ENCODE measurements at places on chromosomes 3 and 15.
A peak's percentile ranks its signal among the peaks of the same experiment; 100 is the strongest.

DNA sequence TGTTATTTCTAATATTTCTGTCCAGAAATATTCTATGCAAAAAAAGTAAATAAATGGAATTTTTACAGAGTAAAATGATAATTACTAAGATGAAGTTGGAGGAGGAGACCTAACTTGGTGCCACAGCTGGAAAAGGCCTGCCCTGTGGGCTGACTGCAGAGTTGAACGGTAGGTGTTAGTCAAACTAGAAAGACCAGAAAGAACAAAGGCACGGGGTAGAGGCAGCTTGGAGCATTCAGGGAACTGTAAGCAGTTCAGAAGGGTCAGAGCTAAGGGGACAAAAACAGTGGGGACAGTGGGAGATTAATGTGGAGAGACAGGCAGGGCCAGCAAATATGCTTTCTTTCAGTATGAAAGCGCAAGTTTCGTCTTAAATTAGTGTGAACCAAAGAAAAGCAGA is 39.3 kb upstream of the PTPRG start:
- no peak for DNase-seq

DNA sequence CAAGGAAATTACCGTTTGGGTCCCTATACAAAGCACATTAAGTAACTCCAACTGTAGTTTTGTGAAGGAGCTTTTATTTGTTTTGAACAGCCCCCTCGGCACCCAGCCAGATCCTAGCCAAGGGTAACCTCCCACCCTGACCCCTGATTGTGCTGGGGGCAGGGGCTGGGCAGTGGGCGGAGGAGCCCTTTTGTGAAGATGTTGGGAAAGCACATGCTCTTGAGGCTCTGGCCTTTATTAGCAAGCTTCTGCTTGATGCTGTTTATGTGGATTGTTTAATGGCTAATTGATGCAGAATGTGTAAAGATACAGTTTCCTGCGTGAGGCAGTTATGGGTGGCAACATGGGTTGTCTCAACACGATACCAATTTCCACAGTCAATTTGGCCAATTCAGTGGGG is 136.5 kb downstream of the MAP2K5 start:
- DNase-seq, result no peak

GRCh38 chr3:110344897-110345767 is 726.5 kb upstream of the NECTIN3 start:
- no peak for DNase-seq

DNA sequence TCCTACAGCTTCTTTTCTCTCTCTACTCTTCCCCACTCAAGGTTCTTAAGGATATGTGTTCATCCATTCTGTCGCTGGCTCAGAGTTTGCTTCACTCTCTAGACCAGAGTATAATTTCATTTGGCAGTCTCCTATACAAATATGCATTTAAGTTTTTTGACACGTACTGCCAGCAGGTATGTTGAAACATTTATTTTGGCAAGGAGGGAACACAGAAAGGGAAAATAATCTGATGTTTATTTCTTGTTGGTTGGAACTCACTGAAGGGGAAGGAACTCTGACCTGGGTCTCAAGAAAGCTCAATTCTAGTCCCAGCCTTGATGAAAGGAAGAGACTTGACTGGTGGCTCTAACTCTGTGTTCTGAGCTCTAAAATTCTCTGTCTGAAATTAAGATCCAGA is 21.6 kb downstream of the FANCD2 start:
- no peak for DNase-seq

DNA sequence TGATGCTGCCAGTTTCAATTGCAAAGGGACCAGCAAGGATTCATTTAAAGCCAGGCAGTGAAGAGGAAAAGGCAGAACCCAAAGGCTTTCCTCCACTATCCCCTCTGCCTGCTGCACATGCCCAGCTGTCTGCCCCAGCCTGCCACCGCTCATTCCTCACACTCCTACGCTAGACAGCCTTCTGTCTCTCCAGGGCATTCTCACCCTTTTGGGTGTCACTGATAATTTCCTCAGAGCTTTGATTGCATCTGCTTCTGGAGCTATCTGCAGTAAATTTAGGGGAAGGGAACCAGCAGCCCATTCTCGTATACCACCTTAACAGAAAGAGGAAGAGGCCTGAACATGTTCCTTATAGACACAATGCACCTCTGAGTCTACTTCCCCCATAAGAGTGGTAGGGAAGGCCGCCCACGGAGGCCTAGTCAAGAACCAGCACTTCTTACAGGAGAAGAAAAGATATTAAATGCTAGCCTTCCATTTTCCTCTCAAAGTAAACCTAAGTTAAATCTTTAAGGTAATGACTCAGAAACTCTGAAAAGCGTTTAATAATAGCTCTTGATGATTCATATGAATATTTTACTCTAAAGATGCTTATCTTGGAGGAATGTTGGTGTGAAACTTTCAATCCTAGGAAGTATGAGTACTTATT is 20.9 kb downstream of the NUDT16 start:
- DNase-seq, result no peak

GRCh38 chr15:66723826-66724731 is 22.0 kb downstream of the SMAD6 start:
- no peak for DNase-seq

DNA sequence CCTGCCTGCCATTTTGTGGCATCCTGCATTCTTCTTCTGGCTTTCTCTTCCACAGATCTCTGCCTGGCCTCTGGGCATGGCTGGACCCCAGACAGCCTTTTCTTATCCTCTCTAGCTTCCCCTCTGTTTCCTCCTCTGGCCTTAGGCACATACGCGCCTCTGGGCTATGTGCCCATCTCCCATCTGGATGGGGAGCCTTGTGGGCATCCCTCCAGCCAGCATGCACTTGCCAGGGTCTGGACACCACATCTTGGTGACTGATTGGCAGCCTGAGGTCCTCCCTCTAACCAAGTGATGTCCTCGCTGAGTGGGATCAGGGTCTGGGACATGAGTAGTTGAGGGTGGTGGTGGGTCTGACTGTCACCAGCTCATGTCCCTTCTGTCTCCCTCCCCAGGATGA is 12.8 kb downstream of the PLEKHO2 start:
- DNase-seq, result no peak

GRCh38 chr3:171206283-171206682 is 179.8 kb upstream of the SLC2A2 start:
- DNase-seq, result no peak

DNA sequence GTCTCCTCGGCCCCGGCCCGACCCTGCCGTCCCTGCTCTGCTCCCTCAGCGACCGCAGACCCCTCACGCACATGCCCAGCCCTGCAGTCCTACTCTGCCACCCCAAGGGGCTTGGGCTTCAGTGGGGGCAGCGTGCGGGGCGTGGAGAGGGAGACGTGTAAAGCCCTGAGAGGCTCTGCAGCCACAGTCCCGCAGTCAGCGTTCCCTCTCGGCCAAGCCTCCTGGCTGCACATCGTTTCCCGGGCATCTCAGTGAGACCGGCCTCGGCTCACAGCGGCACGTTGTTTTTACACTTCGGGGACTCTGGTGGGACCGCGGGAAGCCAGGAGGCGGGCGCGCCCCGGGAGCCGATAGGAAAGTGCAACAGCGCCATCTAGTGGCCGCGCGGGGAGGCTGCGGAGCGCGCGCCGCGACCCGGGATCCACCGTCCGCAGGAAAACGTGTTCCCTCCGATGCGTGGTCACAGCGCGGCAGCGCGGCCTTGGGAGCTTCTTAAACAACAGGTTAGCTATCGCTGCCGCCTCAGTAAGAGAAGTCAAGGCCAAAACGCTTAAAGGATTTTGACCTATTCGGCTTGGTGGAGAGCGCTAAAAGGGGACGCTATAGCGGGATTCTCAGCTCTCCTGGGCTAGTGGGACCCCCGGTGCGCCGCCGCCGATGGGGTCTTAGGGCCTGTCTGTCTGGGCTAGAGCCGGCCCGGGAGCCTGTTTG is 226.8 kb upstream of the IGF1R start:
- DNase-seq, result peak; percentile 65

DNA sequence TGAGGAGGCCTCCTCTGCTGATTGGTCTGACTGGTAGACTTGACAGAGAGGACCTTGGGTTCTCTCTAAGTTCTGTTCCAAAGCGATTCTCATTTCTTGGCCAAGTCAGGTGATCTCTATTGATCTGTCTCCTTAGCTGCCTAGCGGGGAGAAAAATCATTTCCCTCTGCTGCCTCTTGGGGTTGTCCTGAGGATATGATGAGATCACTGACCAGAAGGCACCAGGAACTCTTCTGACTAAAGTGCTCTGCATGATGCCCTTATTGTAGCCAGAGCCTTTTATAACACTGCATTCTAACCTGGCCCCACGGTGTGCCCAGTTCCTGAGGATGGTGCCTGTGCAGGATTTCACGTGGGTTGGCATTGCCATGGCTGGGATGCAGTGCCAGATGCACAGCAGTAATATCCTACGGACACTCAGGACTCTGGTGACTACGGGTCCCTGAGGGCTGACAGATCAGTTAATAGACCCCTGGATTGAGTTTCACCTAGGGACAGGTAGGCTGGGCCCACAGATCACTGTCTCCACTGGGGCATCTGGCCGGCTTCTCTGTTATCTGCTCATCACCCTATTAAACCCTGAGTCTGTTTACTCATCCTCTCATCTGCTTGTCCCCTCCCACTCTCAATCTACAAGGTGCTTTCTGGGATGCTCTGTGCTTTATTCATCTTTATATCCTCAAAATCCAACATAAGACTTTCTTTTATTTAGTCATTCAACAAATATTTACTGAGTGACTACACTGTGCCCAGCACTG is 3.9 kb upstream of the HEG1 start:
- no peak for DNase-seq

GRCh38 chr15:49718846-49719245 is 98.0 kb downstream of the DTWD1 start:
- no peak for DNase-seq

DNA sequence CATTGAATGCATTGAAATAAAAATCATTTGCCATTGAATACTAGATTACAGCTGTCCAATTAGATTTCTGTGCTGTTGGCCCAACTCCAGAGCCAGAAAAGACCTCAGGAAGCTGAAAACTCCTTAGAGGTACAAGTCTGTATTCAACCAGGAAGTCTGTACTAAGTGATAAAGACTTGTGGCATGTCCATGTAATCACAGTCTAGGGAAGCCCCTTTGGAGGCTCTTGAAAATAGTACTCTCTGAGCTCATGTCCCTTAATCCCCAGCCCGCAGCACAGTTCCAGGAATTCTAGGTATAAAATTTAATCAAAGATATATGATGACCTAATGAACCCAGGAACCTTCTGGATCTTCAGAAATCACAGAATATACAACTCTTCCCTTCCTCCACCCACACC is 279.4 kb downstream of the RSL24D1 start:
- DNase-seq, result no peak

GRCh38 chr15:55387027-55387426 is 21.1 kb downstream of the CCPG1 start:
- no peak for DNase-seq

DNA sequence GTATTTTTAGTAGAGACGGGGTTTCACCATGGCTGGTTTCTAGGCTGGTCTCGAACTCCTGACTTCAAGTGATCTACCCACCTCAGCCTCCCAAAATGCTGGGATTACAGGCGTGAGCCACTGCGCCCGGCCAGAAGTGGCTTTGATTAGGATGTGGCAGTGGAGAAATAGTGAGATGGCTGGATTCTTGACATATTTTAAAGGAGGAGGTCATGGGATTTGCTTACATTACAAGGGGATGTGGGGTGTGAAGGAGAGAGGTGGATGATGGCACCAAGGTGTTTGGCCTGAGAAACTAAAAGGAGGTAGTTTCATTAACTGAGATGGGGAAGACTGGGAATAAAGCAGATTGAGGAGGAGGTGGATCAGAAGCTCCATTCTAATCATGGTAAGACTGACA is 15.0 kb upstream of the LTF start:
- no peak for DNase-seq

- DNase-seq, result no peak
Measured at GRCh38 chr3:63921741-63922482, 9.7 kb upstream of the SCAANT1 start.

- no peak for DNase-seq
Measured at GRCh38 chr3:88478460-88478859, 328.7 kb downstream of the C3orf38 start.

DNA sequence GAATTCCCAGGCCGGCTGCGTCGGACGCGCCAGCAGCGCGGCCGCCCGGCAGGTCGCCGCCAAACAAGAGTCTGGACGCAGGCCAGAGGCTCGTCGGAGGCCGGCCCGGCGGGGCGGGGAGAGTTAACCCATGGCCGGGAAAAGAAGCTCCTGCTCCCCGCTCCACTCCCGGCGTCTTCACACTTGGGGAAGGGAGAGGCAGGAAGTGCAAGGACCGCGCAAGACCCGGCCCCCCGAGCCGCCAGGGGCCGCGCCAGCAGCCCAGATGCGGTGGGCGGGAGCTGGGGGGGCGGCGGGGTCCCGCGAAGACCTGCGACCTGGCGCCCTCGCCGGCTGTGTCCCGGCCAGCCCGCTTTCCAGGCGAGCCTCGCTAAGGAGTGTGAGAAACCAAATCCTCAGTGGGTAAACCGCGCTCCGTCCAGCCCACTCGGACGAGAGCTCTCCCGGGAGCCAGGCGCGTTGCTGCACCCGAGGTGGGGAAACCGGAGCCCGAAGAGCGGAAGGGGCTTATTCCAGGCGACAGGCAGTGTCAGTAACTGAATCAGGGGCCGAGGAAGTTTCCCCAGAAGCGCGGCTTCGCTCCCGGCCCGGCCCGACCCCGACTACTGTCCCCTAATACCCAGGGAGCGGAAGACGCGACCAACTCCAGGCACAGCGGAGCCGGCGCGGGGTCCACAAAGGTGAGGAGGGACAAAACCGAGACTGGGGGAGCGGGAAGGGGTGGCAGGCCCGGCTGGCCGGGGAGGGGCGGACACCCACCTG is 721 bp downstream of the ADAMTS7 start:
- DNase-seq, result no peak

- DNase-seq, result no peak
Measured at GRCh38 chr3:14810801-14811661, 7.7 kb upstream of the FGD5 start.

- DNase-seq, result no peak
Measured at GRCh38 chr3:48305396-48305795, 28.1 kb downstream of the SPINK8 start.

DNA sequence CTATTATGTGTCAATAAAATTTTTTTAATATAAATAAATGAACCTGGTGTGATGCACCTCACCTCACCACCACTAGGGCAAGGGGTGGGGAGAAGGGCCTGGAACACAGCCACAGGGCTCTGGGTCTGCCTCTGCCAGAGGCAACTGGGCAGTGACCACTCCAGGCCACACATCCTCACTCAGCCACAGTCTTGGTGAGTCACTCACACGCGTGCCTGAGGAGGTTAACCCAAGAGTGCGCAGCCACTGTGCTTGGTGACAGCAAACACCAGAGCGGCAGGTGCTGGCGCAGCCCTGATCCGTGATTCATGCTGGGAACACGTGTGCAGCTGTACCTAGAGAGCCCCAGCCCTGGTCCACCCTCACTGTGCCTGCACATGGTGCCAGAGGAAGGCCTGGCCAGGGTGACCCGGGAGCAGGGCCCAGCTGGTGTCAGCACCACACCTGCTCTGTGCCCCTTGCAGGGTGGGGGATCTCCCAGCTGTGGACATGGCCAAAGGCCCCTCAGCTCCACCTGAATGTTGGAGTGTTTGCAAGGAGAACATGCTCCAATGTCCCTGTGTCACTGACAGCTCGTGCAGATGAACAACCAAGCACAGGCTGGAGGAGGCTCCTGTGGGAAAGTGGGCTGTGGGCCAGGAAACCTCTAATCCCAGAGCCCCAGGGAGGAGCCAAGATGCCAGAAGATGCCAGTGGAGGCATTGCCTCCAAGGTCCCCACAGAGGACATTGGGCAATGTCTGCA is 2.1 kb downstream of the SLC41A3 start:
- no peak for DNase-seq
